ENCODE measurements at places on chromosomes 7 and 10.

DNA sequence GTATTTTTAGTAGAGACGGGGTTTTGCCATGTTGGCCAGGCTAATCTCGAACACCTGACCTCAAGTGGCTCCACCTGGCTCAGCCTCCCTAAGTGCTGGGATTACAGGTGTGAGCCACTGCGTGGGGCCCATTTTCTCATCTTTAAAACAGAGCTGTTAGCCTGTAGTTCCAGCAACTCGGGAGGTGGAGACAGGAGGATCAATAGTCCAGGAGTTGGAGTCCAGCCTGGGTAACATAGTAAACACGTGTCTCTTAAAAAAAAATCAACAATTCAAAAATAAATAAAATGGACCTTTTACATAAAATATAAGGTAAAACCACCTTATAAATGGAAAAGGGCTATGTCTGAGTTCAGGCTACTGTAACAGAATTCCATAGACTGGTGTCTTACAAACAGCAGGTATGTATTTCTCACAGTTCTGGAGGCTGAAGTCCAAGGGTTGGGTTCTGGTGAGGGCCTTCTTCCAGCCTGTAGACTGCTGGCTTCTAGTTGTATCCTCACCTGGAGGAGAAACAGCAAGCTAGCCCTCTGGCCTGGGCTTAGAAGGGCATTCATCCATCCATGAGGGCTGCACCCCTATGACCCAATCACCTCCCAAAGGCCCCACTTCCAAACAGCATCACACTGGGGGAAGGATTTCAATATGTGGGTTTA, 7.0 kb upstream of the PVRIG start:
- no peak for DNase-seq

DNA sequence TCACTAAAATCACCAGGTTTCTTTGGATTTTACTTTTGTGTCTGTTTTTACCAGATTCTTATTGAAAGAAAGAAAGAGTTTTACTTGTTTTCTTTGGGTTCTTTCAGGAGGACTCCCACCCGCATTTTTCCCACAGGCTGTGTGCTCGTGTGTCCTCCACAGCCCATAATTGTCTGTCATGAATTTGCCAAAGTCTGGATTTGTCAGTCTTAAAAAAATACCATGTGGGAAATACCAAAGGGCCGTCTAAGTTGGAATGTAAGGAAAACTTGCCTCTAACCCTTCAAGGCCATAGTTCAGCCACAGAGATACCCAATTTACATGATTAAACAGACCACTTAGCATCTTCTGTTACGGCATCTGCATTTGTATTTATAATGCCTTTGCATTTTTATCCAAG, 41.3 kb upstream of the INHBA start:
- DNase-seq: no peak

- no peak for DNase-seq
Measured at GRCh38 chr7:134197345-134197744, 70.2 kb downstream of the LRGUK start.

GRCh38 chr10:590721-591120, 98.7 kb downstream of the DIP2C start:
- DNase-seq: no peak

DNA sequence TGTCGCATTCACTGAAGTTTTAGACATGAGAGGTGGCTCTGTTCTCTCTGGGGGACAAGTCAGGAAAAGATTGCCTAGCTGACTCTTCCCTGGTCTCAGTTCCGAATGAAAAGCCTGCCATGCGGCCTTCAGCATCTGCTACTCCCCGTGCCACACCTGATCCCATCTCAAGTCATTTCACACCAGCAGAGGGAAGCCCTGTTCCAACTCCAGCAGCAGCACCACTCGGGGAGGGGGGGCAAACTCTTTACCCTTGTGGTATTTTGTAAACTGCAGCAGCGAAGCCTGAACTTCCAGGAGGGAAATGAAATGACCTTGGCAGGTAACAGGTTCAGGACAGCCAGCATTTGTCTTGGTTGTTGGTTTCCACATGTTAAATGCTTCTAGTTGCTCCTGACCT, 13.8 kb downstream of the LRRC4 start:
- no peak for DNase-seq

GRCh38 chr7:118153551-118154177, 30.3 kb upstream of the LSM8 start:
- peak; percentile 3 for DNase-seq

DNA sequence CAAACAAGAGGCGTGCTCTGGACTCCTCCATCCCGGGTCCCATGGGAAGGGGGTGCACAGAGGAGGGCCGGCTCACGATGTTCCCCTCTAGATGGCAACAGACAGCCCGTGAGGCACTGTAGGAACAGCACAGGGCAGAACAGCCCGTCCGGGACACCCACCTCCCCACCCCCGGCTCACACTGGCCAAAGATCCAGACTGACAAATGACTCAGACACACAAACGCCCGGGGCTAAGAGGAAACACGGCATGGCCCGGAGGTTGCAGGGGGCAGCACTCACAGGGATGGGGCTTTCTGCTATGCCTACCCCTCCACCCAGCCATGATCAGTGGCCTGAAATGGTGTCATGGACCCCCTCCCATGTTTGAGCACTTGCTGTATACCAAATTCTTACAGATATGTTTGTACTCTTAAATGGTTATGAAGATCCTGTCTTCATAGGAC, 4.9 kb upstream of the ELN start:
- DNase-seq: no peak

- no peak for DNase-seq
Measured at GRCh38 chr7:100689230-100690135, 4.6 kb downstream of the GIGYF1 start.

DNA sequence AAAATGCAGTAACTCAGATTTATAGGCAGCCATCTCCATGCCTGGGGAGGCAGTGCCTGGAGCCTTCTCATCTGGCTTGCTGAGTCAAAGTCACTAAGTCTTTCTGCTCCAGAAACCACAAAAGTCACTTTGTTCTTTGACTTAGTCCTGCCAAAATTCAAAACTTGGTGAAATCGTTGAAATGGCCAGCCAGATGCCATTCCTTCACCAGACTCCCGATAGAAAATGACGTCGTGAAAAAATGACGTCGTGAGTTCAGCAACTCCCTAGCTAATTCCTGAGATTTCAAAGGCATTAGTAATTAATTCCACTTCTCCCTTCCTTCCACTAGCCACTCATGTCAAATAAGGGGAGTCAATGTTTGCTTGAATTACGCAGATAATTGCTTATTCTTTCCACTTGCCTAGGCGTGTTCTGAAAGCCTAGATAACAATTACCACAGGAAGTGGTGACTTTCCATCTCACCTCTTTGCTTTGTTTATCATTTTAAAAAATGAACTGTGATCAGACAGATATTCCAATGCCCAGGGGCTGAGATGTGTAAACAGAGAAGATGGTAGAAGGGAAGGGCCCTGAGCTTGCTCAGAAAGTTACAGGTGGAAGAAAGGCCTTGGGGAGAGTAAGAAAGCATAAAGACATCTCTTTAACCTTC, 48.5 kb upstream of the OSBPL3 start:
- DNase-seq: no peak
